ENCODE measurements at places on chromosomes 13 and 19. TPM values are rescaled to one million over a fixed set of nuclear protein-coding genes. Genes with fewer than 3 reads are reported as not detected.

DNA sequence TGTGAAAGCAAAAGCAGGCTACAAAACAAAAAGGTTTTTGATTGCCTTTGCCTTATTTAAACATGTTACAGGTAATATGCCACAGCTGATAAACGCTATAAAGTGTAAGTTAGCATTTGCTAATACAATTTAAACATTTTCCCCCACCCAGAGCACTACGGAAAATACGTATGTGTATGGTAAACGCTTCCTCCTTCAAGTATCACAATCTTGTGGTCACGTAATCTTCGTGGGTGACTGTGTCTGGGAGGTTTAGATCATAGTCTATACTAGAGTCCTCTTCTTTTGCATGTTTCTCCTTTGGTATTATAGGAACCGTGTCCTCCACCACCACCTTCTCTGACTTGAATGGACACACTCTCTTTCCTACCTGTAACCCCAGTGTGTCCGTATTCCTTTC, 38.1 kb upstream of the POSTN start:
- no peak for DNase-seq
- no peaks in the 10 kb centered on the region for H3K4me1 ChIP-seq
- H3K4me3 ChIP-seq = no peak overlapping the region
- no peak overlapping the region for H3K27ac ChIP-seq
- no peaks in the 10 kb centered on the region for H3K36me3 ChIP-seq

GRCh38 chr19:16200038-16201010, 2.6 kb downstream of the AP1M1 start:
- no peak overlapping the region for H3K27ac ChIP-seq
- no peak for DNase-seq
- peaks cover 6% of the 10 kb centered on the region for H3K4me1 ChIP-seq
- no peaks in the 10 kb centered on the region for H3K27me3 ChIP-seq
- H3K4me3 ChIP-seq = no peak overlapping the region

DNA sequence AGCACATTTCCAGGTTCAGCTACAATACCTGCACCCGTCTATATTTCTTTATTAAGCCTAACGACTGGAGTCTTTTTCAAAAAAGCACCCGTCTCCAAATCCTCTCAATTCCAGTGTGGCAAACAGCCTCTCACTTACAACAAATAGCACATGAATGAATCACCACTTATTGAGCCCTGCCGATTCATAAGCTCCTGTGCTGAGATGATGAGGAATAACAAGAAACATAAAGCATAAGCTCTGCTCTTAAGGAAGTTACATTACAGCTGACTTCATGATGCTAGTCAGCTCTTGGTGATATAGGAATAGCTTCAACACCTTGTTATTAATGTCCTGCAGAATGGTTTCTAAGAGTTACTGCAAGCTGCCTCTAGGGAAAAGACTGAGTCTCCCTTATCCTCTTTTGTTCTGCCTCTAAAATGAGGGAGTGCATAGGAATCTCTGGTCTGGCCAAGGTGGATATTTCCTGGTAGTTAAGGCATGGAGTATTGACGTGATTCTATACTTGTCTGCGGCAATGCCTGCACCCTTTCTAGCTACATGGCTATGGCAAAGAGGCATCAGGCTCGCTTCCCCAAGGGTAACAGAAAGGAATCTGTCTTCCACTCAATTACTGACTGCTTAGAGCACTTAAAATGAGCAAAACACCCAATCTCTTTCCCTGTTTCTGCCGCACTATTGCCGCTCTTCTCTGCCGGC, 195.7 kb downstream of the KLF12 start:
- no peaks in the 10 kb centered on the region for H3K4me1 ChIP-seq
- no peaks in the 10 kb centered on the region for H3K36me3 ChIP-seq
- no peaks in the 10 kb centered on the region for H3K27me3 ChIP-seq
- peak; percentile 55 for DNase-seq

DNA sequence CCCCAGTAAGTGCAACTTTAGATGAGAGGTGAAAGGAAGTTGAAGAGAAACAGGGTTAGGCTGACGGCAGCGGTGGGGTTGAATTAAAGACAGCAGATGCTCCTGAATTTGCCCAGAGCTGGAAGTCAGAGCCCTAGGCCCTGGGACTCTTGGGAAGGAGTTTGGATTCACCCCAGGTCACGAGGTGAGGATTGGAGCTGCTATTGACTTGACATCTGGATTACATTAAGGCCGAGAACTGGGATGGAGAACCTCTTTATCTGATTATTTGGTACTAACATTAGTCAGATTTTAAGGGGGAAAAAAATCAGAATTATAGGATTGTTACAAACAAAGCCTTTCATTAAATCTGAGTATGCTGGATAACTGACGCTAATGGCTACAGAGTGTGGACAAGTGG, 367.2 kb downstream of the ZNF536 start:
- H3K36me3 ChIP-seq = no peaks in the 10 kb centered on the region
- no peak overlapping the region for H3K27ac ChIP-seq
- no peaks in the 10 kb centered on the region for H3K27me3 ChIP-seq

DNA sequence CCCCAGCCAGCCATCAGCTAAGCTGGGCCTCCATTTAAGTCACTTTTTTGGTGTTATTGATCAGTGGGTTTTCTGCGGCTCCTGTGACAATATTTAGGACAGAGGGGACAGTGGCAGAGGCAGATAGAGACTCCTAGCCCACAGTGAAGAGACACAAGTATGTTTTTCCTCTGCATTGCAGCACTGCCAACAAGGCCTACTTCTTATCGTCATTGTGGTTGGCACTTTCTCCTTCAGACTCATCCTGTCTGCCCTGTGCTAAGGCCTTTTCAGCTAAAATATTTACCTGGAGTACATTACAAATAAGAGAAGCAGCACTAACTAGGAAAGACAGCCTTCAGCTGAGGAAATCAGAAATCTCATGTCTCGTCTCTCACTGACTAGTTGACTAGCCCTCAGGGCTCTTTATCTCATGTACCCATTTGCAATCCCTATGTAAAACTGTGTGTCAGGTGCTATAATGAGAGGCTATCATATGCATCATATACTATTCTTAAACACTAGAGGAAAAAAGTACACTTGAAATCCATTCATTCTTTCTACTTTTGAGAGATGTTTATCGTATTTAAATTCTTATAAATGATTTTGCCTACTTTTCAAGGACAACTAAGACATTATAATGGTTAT, 62.2 kb downstream of the ZAR1L start:
- no peaks in the 10 kb centered on the region for H3K4me1 ChIP-seq
- no peak for DNase-seq
- H3K27ac ChIP-seq = no peak overlapping the region
- no peak overlapping the region for H3K4me3 ChIP-seq

GRCh38 chr19:54030895-54031586, 32.7 kb downstream of the VSTM1 start:
- no peak overlapping the region for H3K27ac ChIP-seq
- H3K36me3 ChIP-seq = no peaks in the 10 kb centered on the region
- H3K4me3 ChIP-seq = no peak overlapping the region
- H3K4me1 ChIP-seq = no peaks in the 10 kb centered on the region

GRCh38 chr19:5947435-5947834, 30.5 kb downstream of the RANBP3 start:
- no peak overlapping the region for H3K27ac ChIP-seq
- H3K4me3 ChIP-seq = no peak overlapping the region
- no peak for DNase-seq
- no peaks in the 10 kb centered on the region for H3K27me3 ChIP-seq

DNA sequence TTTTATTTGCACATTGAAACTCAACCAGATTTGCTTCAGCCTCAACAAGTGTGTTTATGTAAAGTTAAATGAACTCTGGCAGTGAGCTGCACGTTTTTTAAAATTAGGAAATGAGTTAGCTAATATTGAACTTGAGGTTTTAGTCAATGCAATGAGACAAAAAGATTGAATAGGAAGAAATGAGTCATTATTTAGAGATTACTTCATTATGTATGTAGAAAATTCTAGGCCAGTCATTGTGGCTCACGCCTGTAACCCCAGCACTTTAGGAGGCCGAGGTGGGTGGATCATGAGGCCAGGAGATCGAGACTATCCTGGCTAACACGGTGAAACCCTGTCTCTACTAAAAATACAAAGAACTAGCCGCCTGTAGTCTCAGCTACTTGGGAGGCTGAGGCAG, 22.8 kb upstream of the CD70 start:
- H3K36me3 ChIP-seq = no peaks in the 10 kb centered on the region
- no peaks in the 10 kb centered on the region for H3K4me1 ChIP-seq
- no peak for DNase-seq
- no peak overlapping the region for H3K27ac ChIP-seq
- H3K4me3 ChIP-seq = no peak overlapping the region
- H3K27me3 ChIP-seq = no peaks in the 10 kb centered on the region

DNA sequence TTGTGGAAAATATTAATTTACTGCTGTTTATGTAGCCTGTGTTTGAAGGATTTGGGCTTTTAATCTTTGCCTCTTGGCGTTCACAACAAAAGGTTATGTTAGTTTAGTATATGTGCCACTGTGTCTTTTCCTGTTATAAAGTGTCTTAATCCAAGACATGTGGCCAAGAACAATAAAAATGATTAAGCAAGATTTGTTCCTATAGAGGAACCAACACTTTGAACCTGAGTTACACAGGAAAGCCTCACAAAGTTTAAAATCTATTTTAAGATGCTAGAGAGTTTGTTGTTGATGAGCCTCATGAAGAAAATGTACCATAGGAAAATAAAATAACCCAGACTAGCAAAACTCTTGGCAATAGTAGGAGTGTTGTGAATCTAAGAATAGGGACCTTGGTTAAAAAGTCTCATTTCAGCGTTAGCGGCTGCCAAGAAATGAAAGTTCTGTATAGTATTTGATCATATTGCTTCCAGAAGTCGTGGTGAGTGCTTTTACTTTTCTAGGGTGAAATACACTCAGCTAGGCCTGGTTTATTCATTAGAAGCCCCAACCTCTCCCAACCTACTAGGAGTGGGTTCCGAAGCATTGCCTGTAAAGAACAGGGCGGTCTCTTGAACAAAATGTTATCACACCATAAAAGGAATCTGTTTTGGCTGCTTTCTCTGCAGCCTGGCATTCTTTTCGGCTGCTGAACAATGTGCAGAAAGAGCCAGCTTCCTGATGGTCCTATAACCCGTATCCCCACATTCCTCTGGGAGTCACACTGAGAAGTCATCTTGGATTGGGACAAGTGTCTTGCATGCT, 102.6 kb downstream of the LRCH1 start:
- peak overlapping the region; percentile 25 for H3K27ac ChIP-seq
- no peaks in the 10 kb centered on the region for H3K36me3 ChIP-seq
- no peak overlapping the region for H3K4me3 ChIP-seq
- DNase-seq = no peak
- H3K27me3 ChIP-seq = no peaks in the 10 kb centered on the region

GRCh38 chr19:1157931-1158884, 15.9 kb downstream of the SBNO2 start:
- no peaks in the 10 kb centered on the region for H3K4me1 ChIP-seq
- no peaks in the 10 kb centered on the region for H3K36me3 ChIP-seq
- no peak for DNase-seq
- H3K27me3 ChIP-seq = no peaks in the 10 kb centered on the region
- no peak overlapping the region for H3K4me3 ChIP-seq

DNA sequence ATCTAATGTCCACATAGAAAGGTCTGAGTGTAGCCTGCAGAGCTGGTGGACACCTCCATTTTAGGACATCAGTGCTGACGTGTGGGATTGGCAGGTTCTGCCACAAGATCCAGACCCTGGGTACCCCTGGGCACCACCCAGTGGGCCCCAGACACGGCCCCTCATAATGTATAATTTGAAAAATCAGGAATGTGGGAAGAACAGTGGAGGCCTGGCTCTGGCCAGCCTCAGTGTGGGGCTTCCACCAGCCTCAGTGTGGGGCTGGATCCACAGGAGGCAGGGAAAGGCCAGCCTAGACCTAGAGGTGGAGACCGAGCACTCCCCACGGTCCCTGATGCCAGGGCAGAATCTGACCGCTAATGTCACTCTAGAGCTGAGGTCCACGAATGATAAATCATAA, 150.7 kb upstream of the SOX1 start:
- no peaks in the 10 kb centered on the region for H3K4me1 ChIP-seq
- H3K27me3 ChIP-seq = no peaks in the 10 kb centered on the region
- no peak overlapping the region for H3K4me3 ChIP-seq
- H3K27ac ChIP-seq = no peak overlapping the region
- DNase-seq = peak; percentile 13
- no peaks in the 10 kb centered on the region for H3K36me3 ChIP-seq

DNA sequence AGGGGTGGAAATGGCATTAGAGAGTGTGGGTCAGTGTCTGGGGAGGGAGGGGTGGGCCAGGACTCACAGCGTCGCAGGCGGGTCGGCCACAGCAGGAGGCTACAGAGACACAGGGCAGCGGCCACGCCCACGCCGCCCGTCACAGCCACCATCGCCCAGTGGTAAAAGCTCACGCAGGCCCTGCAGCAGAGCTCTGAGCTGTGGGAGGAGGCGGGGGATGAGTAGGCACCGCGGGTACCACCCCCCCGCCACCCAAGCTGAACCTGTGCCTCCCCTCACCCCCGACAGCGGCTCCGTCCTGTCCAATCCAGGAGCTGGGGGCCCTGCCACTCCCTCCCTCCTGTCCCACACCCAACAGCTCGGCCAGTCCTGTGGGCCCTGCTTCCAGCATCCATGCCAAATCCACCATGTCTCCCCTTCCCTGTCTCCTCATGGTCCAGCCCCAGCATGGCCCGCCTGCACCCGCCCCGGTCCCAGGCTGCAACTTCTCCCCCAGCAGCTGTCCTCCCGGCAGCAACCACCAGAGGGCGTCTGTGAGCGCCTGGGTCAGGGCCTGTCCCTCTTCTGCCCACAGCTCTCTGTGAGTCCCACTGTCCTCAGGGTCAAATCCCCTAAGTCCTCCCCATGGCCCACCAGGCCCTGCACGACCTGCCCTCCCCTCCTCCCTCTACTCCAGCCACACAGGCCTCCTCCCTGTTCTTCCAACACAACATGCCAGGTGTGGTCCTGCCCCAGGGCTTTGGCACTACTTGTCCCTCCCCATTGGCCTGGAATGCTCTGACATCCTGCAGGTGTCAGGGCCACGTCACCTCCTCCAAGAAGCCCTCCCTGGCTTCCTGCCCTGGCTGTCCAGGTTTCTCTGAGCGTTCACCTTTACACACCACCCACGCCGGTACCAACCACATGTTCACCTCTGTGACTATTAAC, 6.0 kb downstream of the TEKTIP1 start:
- H3K27ac ChIP-seq = no peak overlapping the region
- no peaks in the 10 kb centered on the region for H3K27me3 ChIP-seq
- H3K36me3 ChIP-seq = peaks cover 14% of the 10 kb centered on the region

PPP5C gene
- 101 TPM for total RNA-seq

MEIS3 gene
- total RNA-seq = 132 TPM

PRPF31 gene
- 79.0 TPM for total RNA-seq

ZNF615 gene
- 19.3 TPM for total RNA-seq

TMEM145 gene
- total RNA-seq = 0.42 TPM

Measured in endodermal cell (in vitro differentiated cells).